NCI-H1092 treated with DMSO at 0.1 percent for 48 hours (cell line): ENCODE measurements at places on chromosomes 6 and 20.

GRCh38 chr20:14046534-14046933, 51.2 kb downstream of the MACROD2 start:
- DNase-seq = no peak

GRCh38 chr6:31901415-31901952, 402 bp downstream of the ZBTB12 start:
- DNase-seq = peak; percentile 30

DNA sequence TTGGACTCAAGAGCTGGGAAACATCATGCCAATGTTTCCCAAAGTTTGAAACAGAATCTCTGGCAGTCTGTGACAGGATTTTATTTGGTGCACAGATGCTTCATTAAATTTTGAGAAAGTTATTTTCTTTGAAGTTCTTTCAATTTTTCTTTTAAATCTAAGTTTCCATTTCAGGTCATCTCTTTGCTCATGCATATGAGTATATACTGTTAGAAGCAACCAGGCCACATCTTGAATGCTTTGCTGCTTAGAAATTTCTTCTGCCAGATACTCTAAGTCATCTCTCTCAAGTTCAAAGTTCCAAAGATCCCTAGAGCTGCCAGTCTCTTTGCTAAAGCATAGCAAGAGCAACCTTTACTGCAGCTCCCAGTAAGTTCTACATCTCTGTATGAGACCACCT, 59.1 kb upstream of the CCDC28A start:
- no peak for DNase-seq

DNA sequence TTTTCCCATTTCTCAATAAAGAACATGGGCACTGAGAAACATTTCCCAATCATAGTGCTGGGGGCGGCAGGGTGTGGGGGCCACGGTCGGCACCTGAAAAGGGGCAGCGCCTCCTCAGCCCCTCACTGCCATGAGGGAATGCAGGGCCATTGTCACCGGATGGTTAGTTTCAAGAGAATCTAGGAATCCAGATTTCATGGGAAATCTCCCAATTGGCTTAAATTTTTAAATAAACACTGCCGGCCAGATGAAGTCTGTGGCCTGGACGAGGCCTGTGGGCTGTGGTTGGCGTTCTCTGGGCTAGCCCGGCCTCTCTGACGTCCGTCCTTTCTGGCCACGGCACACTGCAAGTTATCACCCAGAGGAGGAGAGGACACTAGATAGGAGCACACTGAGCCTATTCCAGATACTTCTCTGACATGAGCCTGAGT, 25.6 kb downstream of the MANBAL start:
- no peak for DNase-seq

GRCh38 chr6:156809034-156809433, 31.9 kb downstream of the ARID1B start:
- no peak for DNase-seq

DNA sequence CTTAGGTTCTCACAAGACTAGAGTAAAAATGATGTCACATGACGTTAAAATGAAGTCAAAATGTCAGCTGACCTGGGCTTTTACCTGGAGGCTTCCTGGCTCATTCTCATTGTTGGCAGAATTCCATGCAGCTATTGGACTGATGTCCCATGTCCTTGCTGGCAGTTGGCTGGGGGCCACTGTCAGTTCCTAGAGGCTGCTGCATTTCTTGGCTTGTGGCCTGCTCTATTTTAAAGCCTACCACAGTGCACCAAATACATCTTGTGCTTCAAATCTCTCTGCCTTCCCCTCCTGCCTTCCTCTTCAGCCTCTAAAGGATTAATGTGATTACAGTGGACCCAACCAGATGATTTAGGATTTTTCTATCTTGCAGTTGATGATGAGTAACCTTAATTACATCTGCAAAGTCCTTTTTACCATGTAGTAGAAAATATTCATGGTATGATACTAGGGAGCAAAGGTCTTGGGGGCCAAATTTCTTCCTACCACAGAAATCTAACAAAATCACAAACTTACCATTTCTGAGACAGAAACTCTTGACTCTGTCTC, 81.9 kb downstream of the FIG4 start:
- DNase-seq = peak; percentile 22

- DNase-seq = no peak
Observed at GRCh38 chr6:137870744-137871247, 3.7 kb downstream of the TNFAIP3 start.

GRCh38 chr6:168050881-168051586, 28.0 kb downstream of the FRMD1 start:
- peak; percentile 13 for DNase-seq

- DNase-seq = no peak
Observed at GRCh38 chr20:38091441-38092216, 58.1 kb downstream of the RPRD1B start.

GRCh38 chr6:24915641-24916040, 20.1 kb downstream of the RIPOR2 start:
- no peak for DNase-seq

DNA sequence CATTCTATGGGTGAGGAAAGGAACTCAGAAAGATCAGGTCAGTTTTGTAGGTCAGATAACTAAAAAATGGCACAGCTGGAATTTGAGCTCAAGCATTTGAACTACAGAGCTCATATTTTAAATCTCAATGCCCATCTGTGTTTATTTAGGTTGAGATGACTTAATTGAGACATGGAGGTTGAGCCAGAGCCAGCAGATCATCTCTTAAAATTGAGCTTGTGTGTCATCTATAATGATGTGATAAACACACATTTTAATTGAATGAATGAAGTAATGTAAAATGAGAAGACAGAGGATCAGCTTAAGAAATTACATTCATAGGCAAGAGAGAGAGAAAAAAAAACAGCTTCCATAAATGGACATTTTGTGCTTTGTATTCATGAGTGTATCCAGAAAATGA, 3.7 kb downstream of the MANEA start:
- no peak for DNase-seq

- DNase-seq = no peak
Observed at GRCh38 chr6:104540743-104541142, 319.0 kb downstream of the HACE1 start.

DNA sequence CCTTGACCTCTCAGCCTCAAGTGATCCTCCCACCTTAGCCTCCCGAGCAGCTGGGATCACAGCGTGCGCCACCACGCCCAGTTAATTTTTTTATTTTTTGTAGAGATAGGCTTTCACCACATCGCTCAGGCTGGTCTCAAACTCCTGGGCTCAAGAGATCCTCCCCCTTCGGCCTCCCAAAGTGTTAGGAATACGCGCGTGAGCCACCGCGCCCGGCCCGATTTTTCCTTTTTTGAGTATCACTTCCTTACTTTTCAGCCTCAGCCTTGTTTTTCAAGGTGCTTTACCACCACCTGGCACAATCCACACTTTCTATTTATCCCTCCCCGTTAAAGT, 791 bp upstream of the STX11 start:
- DNase-seq = no peak

DNA sequence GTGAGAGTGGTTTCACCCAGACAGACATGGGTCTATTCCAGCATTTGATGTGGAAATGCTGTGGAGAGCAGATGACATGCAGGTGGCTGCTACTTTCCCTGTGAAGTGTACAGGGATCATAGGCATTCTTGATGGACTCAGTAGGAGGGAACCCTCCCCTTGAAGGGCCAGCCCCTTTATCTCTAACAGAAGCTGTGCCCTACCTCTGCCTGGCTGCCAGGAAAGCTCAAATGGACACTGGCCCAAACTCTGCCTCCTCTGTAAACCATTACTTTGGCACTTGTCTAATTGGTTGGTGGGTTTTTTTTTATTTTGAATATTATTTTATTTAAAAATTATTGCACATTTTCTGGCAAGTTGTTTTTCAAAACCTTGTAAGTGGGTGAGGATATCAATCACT, 106.7 kb upstream of the GGTLC1 start:
- DNase-seq = no peak

- no peak for DNase-seq
Observed at GRCh38 chr6:133042550-133043120, 198.5 kb upstream of the EYA4 start.

- DNase-seq = peak; percentile 79
Observed at GRCh38 chr6:169862892-169863525, 111.6 kb downstream of the ERMARD start.

DNA sequence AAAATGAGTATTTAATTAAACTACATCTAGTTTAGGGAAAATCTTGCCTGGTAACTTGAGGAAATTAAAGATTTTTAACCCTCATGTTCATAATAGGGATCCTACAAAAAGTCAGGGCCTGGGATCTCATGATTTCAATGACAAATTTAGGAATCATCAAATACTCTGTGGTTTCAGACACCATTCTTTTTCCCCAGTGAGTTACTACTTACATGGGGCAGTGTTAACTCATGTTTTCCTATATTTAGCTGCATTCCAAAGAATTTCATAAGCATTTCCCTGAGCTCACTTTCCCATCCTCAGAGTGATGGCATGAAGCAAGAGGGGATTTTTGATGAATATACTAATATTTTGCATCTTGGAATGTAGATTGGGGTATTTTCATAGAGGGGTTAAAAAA, 321.7 kb downstream of the CENPW start:
- DNase-seq = no peak

- DNase-seq = no peak
Observed at GRCh38 chr20:24211972-24212371, 223.4 kb upstream of the GGTLC1 start.

GRCh38 chr20:5969348-5969935, 19.0 kb downstream of the MCM8 start:
- DNase-seq = no peak

DNA sequence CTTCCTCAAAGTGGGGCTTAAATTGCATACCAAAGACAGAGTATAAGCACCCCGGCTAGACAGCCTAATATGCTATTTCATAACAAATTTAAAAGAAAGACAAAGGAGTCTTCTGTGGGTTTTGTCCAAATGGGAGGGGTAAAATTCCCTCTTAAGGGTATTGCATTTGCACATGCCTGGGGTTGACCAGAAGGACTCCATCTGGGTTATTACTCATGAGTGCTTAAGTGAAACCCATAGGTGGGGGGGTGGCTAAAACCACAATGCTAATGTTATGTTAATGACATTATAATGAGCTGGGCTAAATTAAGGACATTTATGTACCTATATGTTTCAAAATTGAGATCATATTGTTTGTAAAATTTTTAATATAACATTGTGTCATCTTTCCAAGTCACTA, 15.0 kb downstream of the IMPG1 start:
- no peak for DNase-seq

DNA sequence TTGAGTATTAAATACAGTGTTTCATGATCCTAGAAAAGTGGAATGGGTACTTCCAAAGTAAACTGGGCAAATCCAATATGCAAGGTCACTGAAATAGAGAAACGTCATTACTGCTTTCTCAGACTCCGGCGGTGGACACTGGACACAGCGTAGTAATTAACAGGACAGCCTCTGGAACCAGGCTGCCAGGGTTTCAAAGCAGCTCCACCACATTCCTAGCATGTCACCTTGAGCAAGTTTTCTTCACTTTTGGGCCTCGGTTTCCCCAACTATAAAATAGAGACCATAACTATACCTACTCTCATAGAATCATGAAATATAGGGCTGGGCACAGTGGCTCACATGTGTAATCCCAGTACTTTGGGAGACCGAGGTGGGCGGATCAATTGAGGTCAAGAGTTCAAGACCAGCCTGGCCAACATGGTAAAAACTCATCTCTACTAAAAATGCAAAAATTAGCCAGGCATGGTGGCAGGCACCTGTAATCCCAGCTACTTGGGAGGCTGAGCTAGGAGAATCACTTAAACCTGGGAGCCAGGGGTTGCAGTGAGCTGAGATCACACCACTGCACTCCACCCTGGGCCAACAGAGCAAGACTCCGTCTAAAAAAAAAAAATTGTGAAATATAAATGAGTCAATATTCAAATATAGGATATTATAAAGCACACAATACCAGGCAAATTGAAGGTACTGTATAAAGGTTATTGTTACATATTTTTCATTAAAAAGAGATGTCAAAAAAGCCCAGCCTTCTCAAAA, 24.9 kb downstream of the ARHGAP18 start:
- no peak for DNase-seq

- DNase-seq = peak; percentile 53
Observed at GRCh38 chr6:33761922-33762629, 15.4 kb upstream of the IP6K3 start.

GRCh38 chr6:78629836-78630235, 237.5 kb upstream of the IRAK1BP1 start:
- no peak for DNase-seq

GRCh38 chr20:57425150-57426013, 34.2 kb downstream of the RBM38 start:
- no peak for DNase-seq

- no peak for DNase-seq
Observed at GRCh38 chr6:94736236-94736635, 841.1 kb upstream of the MANEA start.

DNA sequence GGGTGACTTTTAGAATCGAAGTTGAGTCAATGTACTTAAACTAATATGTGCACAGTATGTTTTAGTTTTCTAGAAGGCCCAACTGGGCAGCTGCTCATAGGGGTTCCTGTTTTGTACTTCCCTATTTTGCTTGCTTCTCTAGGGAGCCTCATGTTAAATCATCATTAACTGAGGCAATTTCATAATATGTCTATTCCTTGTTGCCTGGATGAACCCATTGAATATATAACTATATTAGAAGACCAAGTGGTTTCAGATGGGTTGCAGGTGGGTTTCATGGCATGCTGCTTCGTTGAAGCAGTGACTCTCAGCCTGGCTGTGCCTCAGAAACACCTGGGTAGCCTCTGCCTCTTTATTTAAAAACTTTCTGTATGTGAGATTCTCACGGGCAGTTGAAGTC, 22.2 kb downstream of the CARMIL1 start:
- no peak for DNase-seq

- peak; percentile 95 for DNase-seq
Observed at GRCh38 chr20:9838378-9839295, at the start of gene PAK5. Gene PAK5 (minus strand): TSS chr20:9839076. CDS start chr20:9644328, 194,748 bp downstream.

GRCh38 chr6:13383328-13384163, 55.2 kb upstream of the TBC1D7 start:
- no peak for DNase-seq

GRCh38 chr6:163725008-163725941, 310.8 kb downstream of the QKI start:
- DNase-seq = peak; percentile 7

DNA sequence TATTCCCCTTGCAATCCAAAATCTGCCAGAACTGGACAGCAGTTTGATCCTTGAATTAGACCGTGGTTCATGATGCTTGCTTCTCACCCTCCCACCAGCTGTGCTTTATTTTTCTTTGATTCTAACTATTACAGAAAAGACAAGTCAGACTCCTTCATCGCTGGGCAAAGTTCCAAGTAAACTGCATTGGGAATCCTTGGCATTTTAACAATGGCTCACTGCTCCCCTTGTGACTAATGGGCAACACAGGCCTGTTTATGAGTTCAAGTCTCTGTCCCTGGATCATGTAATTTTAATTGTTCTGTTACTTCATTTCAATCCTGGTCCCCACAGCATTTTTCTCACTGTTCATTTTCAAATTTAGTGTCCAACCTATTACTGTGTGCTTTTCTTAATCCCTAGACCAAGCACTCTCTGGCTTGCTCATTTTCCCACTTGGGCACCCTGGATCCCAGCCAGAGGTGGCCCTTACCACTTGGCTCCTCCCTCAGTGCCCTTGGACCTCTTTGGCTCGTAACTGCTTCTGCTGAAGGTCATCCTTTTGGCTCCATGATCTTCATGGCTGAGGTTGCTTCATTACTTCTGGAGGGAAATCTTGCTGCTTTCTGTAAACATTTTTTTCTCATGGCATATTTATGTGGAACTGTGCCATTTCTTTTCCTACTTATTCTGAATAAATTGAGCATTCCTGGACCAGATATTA, 32.8 kb downstream of the PSMB9 start:
- no peak for DNase-seq

- no peak for DNase-seq
Observed at GRCh38 chr6:40778918-40779317, 191.8 kb upstream of the LRFN2 start.

GRCh38 chr20:47466704-47467459, 34.8 kb upstream of the NCOA3 start:
- DNase-seq = no peak
